Stimulated activated CD8-positive, alpha-beta memory T cell treated with anti-CD3 and anti-CD28 coated beads, Interleukin-7, amount 100 ng/mL, for 1 hour (primary cell): ENCODE measurements at places on chromosomes 7 and 10.

DNA sequence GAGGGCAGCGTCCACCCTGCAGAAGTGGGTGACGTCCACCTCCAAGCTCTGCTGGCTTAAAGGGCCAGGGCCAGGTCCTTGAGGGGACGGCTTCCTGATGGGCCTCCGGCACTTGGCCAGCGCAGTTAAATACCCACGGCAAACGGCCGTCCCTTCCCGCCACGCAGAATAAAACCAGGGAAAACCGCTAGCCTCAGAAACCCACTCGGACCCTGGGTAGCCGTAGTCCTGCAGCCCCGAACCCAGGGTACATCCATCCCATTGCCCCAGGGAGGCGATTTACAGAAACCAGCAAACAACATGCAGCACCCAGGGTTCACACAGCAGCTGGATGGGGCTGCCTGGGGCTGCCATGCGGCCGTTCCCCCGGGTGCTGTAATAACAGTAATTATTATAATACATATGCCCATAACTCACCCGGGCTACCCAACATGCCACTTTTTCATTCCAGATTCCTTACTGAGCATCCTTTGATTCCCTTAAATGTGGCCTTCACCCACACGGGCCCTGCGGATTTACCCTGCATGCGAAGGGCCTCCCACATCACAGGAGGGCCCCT, 81.5 kb upstream of the PDGFA start:
- DNase-seq: no peak

DNA sequence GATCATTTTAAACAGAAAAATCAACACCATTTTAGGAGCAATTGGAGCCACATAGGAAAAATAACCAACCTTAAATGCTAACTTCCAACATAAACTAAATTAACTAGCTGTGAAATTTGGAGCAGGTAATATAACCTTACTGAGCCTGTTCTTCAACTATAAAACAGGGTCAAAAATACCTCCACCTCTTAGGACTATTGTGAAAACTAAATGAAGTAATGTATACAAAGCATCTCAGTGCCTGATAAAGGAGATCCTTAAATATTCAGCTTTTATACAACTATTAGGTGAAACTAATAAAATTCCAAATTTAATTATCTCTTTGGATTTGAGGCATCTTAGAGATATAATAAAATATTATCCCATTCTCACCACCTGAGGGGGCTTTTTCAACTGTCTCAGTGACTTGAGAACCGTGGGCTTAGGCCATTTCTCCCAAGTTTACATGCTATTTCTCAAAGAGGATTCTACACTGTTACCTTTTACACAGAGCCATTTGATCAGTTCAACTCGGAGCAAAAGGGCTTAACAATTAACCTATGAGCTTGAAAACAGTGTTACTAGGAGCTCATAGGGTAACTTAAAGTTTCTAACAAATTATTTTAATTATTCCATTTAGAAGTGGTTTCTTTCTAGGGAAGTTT, 165.0 kb upstream of the ASAH2 start:
- DNase-seq: no peak

DNA sequence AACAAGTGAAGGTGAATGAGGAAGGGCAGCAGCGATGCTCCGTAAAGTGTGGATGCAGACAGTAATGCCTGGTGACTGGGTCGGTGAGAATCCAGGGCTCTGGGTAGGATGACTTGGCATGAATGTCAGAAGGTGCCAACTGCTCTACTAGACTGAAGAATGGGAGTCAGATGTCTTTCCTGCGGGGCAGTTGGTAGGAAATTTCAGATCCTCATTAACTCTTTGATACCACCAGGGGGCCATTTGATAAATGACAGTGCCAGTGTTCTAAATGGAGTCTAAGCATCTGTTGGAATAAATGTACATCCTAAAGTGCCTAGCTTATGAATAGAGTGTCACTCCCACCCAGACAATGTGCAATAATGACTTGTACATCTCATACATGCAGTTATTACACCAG, 462.0 kb downstream of the GRM8 start:
- DNase-seq: no peak

DNA sequence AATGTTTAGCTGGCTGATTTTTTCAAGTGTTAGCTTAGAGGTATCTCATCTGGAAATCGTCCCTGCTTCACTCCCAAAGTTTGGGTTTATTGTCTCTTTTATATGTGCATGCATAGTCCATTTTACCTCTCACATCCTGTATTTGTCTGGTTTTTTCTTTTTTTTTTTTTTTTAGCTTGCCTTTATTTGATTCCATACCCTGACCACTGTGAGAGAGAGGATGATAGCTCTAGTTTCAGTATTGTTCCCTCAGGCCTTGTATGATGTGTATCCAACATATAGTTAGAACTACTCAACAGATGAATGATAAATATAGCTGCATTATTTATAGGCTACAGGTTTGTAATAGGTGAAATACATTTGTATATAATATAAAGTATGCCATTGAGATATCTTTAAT, 29.9 kb downstream of the PCGF5 start:
- DNase-seq: no peak

DNA sequence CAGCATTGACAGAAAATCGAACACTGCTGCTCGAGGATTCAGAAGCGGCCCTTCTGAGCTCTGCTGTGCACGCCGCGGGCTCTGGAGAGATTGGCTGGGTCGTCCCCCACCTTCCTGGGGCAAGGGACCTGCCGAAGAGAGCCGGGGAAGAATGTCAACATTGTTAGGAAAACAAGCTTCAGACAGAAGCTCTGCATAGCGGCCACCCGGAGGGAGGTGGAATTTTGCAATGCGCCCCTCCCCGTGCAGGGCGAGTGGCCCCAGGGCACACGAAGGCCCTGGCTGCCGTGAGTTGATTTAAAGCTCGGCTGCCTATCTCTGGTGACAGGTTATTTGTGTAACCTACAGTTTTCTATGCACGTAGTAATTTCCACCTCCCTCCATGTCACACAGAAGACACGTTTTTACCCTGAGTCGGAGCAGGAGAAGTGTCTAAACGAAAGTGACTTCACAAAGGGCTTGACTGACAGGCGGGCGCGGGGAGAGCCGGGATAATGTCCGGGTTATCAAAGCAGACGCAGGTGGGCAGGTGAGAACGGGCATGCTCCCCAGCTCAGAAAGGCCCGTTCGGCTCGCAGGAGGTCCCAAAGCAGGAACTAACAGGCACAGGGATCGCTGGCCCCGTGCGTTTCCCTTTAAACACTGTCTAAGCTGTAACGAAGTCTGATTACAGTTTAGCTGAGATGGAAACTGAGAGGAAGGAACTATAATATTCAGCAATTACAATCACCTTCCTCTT, 84.6 kb downstream of the PDGFA start:
- DNase-seq: no peak

DNA sequence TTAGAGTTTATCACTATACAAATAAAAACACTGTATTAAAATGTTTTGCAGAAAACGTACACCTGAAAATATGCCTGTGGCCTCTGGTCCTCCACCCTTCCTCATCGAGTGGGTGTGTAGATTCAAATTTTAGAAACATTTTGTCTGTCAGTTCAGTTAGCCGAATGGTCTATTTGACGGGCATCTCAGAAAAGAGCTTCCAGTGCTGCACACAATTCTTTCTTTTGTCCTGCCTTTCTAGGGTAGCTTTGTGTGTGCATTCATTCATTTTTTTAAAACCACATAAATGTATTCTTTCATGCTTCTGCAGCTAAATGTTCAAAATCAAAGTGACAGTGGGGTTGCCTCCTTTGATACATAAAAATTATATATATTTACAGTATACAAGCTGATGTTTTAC, 46.8 kb downstream of the GNAI1 start:
- DNase-seq: no peak

- no peak for DNase-seq
Observed at GRCh38 chr10:47225928-47226645, 73.9 kb upstream of the GDF10 start.

GRCh38 chr7:99806839-99807478, 20.9 kb upstream of the CYP3A43 start:
- no peak for DNase-seq

DNA sequence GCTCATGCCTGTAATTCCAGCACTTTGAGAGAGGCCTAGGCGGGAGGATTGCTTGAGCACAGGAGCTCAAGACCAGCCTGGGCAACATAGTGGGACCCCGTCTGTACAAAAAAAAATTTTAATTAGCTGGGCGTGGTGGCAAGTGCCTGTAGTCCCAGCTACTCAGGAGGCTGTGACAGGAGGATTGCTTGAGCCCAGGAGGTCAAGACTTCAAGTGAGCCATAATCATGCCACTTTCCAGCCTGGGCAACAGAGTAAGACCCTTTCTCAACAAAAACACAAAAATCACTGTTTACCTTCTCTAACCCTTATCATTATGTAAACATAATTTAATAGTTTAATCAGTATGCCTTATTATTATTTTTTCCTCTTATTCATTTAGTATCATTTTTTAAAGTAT, 44.5 kb downstream of the GBF1 start:
- no peak for DNase-seq

DNA sequence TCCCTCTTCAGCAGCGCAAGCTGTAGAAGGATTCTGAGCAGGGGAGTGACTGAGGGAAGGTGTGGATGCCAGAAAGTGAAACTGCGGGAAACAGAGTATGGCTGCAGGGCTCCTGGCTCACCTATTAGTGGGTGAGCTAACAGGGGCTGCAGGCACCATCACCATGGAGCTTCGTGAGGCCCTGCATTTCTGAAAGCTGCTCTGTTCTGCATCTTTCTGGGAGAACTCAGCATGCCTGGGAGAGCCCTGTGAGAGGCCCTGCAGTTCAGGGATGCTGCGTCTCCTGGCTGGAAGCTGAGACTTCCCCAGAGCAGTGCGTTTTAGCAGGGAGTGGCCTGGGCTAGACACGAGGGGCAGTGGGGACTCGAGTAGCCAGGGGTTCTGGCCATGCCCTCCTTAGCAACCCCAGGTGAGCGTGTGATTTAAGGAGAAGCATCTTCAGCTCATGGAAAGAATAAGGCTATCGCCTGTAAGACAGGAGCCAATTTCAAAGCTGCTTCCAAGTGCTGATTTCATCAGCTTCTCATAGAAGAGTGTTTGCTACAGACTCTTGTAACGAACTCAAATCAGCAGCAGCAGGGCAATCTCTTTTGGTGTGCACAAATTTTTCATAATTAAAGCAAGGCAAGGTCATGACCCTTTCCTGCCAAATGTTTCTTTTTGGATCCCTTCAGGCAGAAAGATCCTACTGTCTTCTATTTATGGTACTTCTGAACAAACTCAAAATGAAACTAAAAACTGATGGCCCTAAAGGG, 293.6 kb upstream of the ZNF32 start:
- DNase-seq: no peak

- no peak for DNase-seq
Observed at GRCh38 chr10:101397140-101397539, 43.2 kb downstream of the BTRC start.

DNA sequence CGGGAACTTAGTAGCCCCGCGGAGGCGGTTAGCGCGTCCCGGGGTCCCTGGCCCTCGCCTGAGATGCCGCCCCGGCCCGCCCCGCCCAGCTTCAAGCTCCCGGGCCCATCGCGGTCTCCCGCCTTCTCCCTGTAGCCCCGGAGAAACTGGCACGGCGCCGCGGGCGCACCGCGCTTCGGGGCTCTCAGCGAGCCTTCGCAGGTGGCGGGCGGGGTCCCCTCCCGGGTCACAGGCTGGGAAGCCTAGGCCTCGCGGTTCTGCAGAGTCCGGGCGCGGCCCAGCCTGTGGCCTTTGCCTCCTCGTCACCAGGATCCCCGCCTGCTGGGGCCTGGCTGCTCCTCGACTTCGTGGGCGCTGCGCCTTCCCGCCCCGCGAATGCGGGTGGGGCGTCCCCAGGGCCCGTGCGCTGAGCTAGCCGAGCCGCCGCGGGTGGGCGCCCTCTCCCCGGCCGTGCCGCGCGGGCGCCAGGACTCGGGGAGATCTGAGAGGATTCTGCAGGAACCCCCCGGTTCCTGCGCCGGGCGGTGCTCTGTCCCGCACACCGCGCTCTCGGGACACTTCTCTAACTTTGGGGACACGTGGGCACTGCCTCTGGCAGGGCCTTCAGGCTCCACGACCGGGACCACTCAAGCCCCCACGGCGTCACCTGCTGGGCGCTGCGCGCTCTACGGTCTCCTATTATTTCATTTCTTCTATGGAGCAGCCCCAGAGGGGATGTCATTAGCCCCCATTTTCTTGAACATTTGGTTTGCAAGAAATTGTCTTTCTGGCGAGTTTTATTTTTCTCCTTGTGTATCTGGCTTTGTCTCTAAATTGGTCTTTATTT, 682 bp upstream of the RGS10 start:
- peak; percentile 24 for DNase-seq

GRCh38 chr10:47423476-47423875, 39.4 kb upstream of the ZNF488 start:
- DNase-seq: no peak

GRCh38 chr7:43869867-43870240, 537 bp upstream of the MRPS24 start:
- DNase-seq: no peak

- no peak for DNase-seq
Observed at GRCh38 chr7:20200361-20200760, 16.8 kb downstream of the MACC1 start.

DNA sequence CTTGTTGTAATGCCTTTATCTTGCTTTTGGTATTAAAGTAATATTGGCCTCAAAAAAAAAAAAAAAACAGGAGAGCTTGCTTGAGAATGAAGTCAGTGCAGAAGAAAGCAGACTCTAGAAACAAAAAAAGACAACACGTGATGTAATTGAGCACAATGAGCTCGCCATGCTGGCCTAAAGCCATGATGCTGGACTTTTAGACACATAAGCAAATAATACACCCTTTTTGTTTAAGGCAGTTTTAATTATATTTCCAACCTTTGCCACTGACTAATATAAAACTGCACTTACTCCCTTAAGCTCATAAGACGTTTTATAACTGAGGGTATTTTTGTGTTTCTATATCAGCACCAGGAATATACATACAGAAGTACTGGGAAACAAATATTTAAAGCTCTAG, 798.3 kb downstream of the KCNMA1 start:
- DNase-seq: no peak

DNA sequence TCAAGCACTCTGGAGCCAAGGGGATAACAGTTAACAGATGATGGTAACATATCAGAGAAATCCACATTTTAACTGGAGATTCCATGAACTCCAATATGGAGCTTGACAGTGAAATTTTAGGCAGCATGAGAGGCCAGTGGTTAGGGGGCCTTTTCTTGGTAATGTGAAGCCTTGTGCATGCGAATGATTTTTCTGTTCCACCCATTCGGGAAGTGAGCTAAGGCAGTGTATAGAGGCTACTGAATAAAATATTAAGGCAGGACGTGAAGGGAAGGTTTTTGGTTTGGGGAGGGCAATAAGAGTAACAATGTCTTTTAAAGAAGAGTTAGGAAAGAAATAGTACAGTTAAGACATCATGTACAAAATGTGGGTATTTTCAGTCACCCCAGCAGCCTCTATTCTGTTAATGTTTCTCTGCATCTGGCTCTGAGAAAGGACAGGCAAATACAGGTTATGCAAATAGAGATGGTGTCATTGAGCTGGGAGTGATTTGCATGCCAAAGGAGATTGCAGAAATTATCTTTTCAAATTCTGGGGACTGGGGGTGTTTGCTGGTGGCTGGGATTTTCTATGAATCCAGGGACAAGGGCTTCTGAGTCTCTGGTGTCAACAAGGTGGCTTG, 6.8 kb upstream of the TAS2R60 start:
- DNase-seq: no peak

GRCh38 chr7:102934701-102935100, 21.9 kb downstream of the LRRC17 start:
- DNase-seq: no peak

GRCh38 chr7:27641581-27642230, 21.0 kb downstream of the HIBADH start:
- DNase-seq: no peak

- DNase-seq: no peak
Observed at GRCh38 chr10:94210440-94211168, 152.1 kb downstream of the NOC3L start.
